Activated naive CD4-positive, alpha-beta T cell treated with anti-CD3 and anti-CD28 coated beads, Interleukin-2, amount 10 ng/mL, durations not matched to agents 7 days and 5 days (primary cell): ENCODE measurements at places on chromosomes 16 and 17.

DNA sequence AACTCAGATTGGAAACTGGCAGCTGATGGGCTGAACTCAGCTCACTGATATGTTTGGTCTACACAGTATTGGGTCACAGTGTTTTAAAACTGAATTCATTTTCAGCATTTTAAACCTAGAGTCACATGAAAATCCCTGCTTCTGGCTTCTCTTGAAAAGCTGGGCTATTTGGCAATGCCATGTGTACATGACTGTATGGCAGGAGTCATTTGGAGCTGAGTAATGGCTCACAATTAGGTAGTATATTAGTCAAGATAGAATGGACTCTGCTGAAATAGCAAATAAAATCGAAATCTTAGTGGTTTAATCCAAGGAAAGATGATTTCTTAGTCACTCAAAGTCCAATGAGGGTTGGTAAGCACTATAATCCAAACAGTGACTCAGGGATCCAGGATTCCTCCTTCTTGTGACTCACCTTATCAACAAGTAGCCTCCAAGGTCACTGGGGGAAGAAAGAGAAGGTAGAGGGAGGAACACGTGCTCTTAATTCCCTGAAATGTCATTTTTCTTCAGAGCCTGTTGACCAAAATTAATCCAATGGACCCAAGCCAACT lies 13.9 kb upstream of the PMP22 start:
- H3K27me3 ChIP-seq: peaks cover 17% of the 10 kb centered on the region
- H3K36me3 ChIP-seq: no peaks in the 10 kb centered on the region
- no peak overlapping the region for H3K27ac ChIP-seq
- DNase-seq: no peak
- no peaks in the 10 kb centered on the region for H3K4me1 ChIP-seq
- H3K4me3 ChIP-seq: no peak overlapping the region

- peaks cover 18% of the 10 kb centered on the region for H3K36me3 ChIP-seq
- H3K27me3 ChIP-seq: no peaks in the 10 kb centered on the region
- no peak for DNase-seq
- H3K27ac ChIP-seq: no peak overlapping the region
Observed at GRCh38 chr16:21654466-21654865, 2.1 kb upstream of the IGSF6 start.

DNA sequence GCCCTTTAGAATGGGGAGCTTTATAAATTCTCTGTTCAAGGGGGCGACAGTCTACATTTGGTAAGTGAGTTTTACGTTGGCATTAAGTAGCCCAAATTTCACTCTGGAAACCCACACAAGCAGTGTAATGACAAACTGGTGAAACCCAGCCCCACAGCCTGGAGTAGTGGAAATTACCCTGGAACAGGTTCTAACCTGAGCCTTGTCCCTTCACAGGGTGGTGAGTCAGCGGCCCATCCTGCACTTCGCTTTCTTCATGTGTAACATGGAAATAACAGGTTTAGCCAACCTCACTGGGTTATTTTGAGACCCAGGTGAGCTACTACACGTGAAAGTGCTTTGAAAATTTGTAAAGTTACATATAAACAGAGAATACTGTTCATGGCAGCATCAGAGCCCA lies 3.5 kb upstream of the TLCD3A start:
- no peak overlapping the region for H3K4me3 ChIP-seq
- H3K27ac ChIP-seq: no peak overlapping the region
- H3K4me1 ChIP-seq: peaks cover 16% of the 10 kb centered on the region
- H3K36me3 ChIP-seq: peaks cover 9% of the 10 kb centered on the region
- DNase-seq: no peak

- peak overlapping the region; percentile 99 for H3K4me3 ChIP-seq
- DNase-seq: no peak
- peak overlapping the region; percentile 99 for H3K27ac ChIP-seq
Observed at GRCh38 chr17:35578929-35579432, 610 bp upstream of the PEX12 start.

GRCh38 chr17:67157732-67158639 lies 87.0 kb downstream of the HELZ start:
- no peak overlapping the region for H3K4me3 ChIP-seq
- DNase-seq: no peak
- no peaks in the 10 kb centered on the region for H3K27me3 ChIP-seq
- H3K36me3 ChIP-seq: peaks cover 38% of the 10 kb centered on the region
- peak overlapping the region; percentile 56 for H3K27ac ChIP-seq

GRCh38 chr17:42493319-42493718 lies 34.6 kb downstream of the ATP6V0A1 start:
- H3K4me3 ChIP-seq: no peak overlapping the region
- H3K4me1 ChIP-seq: peaks cover 3% of the 10 kb centered on the region
- no peak for DNase-seq
- H3K27me3 ChIP-seq: peaks cover 4% of the 10 kb centered on the region
- no peaks in the 10 kb centered on the region for H3K36me3 ChIP-seq

- H3K27me3 ChIP-seq: peaks cover 15% of the 10 kb centered on the region
- no peak overlapping the region for H3K27ac ChIP-seq
- no peak overlapping the region for H3K4me3 ChIP-seq
- H3K4me1 ChIP-seq: no peaks in the 10 kb centered on the region
Observed at GRCh38 chr17:50798424-50799288, 31.3 kb upstream of the ANKRD40CL start.

DNA sequence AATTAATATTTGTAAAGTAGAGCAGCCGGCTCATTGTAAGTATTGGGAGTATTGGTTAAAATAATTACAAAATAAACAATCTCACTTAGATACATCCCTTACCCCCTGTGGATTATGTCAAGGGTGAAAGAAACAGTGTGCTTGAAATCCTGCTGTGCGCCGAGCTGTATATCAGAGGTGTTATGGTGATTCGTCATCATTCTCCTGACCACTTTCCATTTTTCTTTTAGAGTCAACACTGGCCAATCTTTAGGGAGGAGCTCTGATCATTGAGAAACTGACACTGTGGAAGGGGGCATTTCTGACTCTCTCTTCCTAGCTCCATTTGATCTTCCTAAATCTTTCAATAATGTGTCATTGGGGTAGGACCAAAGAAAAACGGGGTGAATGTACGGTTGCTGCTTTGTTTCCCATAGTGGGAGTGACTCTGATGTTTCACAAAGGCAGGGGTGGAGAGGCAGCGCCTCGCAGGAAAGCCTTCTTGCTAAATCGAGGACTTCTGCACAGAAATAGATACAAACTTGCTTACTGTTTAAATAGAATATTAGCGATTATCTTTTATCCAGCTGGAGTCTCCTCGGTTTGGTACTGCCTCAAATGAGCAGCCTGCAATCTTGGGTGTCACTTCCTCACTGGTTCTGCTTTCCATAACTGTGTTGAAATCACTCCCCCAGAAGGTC lies 123.4 kb downstream of the PRKCB start:
- H3K27ac ChIP-seq: peak overlapping the region; percentile 44
- no peaks in the 10 kb centered on the region for H3K27me3 ChIP-seq
- peaks cover 48% of the 10 kb centered on the region for H3K4me1 ChIP-seq
- H3K4me3 ChIP-seq: no peak overlapping the region

DNA sequence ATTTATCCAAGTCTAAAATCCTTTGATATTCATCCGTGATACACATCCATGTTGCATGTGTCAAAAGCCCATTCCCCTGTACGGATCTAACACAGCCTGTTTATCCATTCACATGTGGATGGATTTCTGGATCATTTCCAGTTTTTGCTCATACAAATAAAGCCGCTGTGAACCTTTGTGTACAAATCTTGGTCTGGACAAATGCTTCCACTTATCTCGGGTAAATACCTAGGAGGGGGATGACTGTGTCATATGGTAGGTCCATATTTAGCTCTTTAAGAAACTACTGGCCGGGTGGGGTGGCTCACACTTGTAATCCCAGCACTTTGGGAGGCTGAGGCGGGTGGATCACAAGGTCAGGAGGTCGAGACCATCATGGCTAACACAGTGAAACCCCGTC lies 6.3 kb upstream of the TBCD start:
- H3K4me1 ChIP-seq: no peaks in the 10 kb centered on the region
- DNase-seq: no peak
- H3K27ac ChIP-seq: no peak overlapping the region
- H3K36me3 ChIP-seq: peaks cover 17% of the 10 kb centered on the region

DNA sequence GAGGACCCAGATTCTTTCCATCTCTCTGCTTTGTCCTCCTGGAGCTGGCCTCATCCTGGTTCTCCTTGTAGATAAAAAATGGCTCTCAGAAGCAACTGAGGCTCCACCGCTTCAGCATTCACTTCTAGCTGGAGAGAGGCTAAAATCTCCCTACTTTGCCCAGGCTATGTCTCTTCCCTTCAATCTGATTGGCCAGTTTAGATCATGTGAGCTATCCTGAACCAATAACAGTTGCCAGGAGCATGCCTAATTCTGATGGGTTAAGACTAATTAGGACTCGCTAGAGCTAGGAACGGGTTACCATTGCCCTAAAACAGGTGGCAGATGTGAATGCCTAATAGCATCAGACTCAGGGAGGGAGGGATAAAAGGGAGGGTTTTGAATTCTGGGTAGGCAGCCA lies 89.6 kb downstream of the GPR139 start:
- H3K27ac ChIP-seq: no peak overlapping the region
- no peaks in the 10 kb centered on the region for H3K4me1 ChIP-seq
- H3K27me3 ChIP-seq: no peaks in the 10 kb centered on the region
- H3K36me3 ChIP-seq: no peaks in the 10 kb centered on the region
- DNase-seq: no peak

GRCh38 chr17:37100231-37100630 lies 151.5 kb downstream of the AATF start:
- no peak overlapping the region for H3K4me3 ChIP-seq
- no peak for DNase-seq
- H3K4me1 ChIP-seq: no peaks in the 10 kb centered on the region

DNA sequence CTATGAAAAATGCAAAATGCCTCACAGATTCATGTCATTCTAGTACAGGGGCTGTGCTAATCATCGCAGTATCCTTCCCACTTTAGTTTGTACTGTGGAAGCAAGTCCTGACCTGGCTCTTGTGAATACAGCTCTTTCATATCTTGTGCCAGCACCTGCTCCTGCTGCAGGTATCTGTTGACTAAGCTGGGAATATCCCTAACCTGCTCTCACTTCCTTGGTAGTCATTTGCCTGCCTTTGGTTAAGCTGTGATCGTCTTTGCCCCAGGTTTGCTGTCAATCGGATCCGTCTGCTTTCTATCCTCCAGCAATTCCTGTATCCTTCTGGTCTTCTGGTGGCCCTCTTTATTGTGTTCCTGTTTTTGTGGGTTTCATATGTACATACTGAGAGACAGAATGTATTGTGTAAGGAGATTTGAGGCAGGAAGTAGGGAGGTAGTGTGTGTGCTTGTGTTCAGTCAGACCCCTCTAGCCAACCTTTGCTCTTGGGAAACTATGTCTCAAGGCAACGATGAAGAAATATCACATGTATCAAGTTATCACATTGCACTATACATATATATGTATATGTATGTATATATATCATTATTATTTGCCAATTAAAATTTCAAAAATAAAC lies 7.7 kb upstream of the GINS3 start:
- H3K4me3 ChIP-seq: no peak overlapping the region
- no peak for DNase-seq
- H3K27me3 ChIP-seq: peaks cover 24% of the 10 kb centered on the region
- H3K36me3 ChIP-seq: no peaks in the 10 kb centered on the region
- no peaks in the 10 kb centered on the region for H3K4me1 ChIP-seq
- no peak overlapping the region for H3K27ac ChIP-seq

DNA sequence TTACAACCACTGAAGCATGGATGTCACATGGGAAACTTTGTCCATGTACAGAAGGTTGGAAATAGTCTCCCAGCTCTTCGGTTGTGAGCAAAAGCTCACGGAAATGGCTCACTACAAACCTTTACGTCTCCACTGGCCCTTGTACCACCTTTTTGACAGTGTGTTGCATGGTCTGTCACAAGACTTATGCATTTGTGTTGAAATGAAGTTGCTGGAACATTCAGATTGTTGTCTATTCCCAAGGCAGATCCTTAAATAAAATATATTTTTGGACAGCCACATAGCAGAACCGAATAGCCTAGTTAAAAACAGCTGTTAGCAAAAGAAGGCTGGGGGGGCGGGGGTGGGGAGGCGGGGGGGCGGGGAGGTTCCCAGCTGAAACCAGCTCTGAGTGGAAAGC lies 39.2 kb downstream of the KNOP1 start:
- DNase-seq: no peak
- H3K4me1 ChIP-seq: no peaks in the 10 kb centered on the region
- H3K36me3 ChIP-seq: peaks cover 35% of the 10 kb centered on the region
- H3K4me3 ChIP-seq: no peak overlapping the region
- no peak overlapping the region for H3K27ac ChIP-seq

DNA sequence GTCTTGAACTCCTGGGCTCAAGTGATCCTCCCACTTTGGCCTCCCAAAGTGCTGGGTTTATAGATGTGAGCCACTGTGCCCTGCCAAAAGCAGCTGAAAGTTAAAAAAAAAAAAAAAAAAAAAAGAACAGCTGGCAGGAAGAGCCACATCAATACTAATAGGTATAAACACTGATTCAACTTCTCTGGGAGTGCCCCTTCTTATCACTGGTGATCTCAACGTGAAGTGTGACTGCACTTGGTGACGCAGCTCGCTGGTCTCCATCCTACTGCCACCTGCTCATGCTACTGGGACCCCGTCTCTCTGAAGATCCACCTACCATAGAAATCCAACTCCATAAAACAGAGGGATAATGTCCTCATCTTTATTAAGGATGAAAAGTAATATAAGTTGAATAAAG lies 40.8 kb downstream of the RNF157 start:
- DNase-seq: peak; percentile 78
- H3K4me1 ChIP-seq: peaks cover 85% of the 10 kb centered on the region
- peak overlapping the region; percentile 93 for H3K27ac ChIP-seq
- H3K36me3 ChIP-seq: peaks cover 82% of the 10 kb centered on the region
- H3K4me3 ChIP-seq: no peak overlapping the region
- H3K27me3 ChIP-seq: no peaks in the 10 kb centered on the region

DNA sequence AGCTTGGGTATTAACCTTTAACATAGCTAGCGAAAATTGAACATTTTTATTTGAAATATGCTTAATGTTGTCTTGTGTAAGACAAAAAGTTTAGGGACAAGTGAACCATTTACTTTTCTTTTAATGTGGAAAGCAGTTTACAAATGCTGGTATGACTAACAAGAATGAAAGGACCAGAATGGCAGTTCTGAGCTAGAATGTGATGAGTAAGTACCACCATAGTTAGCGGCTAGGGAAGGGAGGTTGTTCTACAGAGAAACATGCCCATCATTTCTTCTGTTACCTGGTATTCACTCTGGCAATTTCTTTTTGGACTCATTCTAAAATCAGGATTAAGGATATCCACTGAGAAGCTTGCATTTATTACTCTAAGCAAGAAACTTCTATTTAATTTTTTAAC lies 121.1 kb downstream of the WWOX start:
- H3K4me1 ChIP-seq: no peaks in the 10 kb centered on the region
- H3K27me3 ChIP-seq: no peaks in the 10 kb centered on the region

GRCh38 chr16:4071686-4072561 lies 44.3 kb downstream of the ADCY9 start:
- no peak for DNase-seq
- H3K4me3 ChIP-seq: no peak overlapping the region
- H3K36me3 ChIP-seq: no peaks in the 10 kb centered on the region
- no peak overlapping the region for H3K27ac ChIP-seq
- peaks cover 6% of the 10 kb centered on the region for H3K4me1 ChIP-seq

- H3K27me3 ChIP-seq: no peaks in the 10 kb centered on the region
- H3K4me3 ChIP-seq: no peak overlapping the region
- H3K36me3 ChIP-seq: no peaks in the 10 kb centered on the region
- DNase-seq: no peak
- H3K27ac ChIP-seq: no peak overlapping the region
Observed at GRCh38 chr16:72493716-72494415, 321.9 kb upstream of the PMFBP1 start.
